ENCODE measurements at places on chromosomes 3 and 15.

DNA sequence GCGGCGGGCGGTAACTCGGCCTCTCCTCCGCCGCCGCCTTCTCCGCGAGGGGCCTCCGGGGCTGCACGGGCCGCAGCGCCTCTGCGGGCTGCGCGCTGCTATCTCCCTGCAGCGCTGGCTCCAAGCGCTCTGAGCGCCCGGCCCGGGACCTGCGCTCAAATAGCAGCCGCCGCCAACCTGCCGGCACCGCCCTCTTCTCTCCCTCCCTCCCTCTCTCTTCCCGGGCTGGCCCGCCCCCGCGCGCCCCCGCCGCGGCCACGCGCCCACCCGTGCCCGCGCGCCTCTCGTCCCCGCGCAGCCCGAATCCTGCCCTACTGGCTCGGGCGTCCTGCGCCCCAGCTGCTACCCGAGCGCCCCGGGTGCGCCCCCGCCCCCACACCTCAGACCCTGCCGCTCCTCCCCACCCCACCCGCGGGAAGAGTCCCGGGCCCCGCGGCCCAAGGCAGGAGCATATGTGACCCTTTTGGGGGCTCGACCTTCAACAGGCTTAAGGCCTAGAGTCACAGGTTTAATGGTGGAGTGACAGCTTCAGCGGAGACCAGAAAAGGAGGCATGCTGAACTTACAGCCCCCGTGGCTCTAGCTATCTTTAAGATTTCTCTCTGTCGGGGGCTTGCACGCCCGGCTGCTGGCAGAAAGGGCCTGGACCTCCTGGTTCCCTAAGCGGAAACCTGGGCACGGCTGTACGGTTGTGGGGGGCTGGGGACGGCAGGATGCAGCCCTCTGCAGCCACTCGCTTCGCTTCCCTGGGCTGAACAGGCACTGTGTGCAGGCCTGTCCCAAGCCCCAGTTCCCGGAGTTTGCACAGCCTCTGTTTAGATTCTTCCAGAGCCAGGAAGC lies at the start of gene CACNA2D2:
CACNA2D2 (minus strand) TSS at position 131 of the 839 bp plus-strand sequence. CDS start 211 bp downstream, outside the sequence.
- DNase-seq = no peak

- no peak for DNase-seq
Measured at GRCh38 chr3:101836652-101837598, 12.4 kb upstream of the NFKBIZ start.

- DNase-seq = no peak
Measured at GRCh38 chr15:65942436-65942835, 73.1 kb downstream of the RAB11A start.

DNA sequence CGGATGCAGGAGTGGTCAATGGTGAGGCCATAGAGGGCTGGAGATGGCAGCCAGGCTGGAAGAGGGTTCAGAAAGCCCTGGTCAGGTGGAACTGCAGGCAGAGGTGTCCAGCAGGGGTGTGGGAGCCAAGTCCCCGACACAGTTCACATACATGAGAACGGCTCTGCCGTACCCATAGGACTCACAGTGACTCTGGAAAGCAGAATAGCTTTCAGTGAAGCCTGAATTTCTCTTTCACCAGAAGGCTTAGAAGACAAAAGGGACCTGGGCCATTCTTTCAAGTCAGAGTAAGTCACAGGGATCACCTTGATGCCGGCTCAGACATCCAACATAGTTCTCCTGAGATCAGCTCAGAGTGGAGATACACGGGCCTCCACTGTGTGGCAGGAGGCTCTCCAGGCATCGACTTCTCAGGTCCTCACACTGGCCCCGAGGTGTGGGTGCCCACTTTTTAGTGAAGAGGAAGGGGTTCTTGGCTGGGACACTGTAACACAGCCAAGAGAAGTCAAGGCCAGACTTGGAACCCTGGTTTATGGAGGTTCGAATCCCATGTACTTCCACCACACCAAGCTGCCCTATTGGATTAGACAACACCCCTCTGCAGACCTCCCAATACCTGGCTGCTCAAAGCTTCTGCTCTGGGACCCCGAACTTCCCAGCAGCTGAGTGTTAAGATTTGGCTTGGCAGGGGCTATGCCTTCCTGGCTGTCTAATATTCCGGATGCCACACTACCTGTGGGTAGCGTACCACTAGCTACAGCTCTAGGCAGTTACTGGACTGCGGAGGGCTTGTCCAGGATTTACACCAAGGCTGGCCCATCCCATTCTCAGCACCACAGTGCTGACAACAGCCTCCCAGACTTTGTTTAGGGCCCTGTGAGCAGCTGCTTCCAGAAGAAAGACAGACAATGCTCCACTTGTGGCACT lies 40.4 kb upstream of the RAB6B start:
- no peak for DNase-seq

DNA sequence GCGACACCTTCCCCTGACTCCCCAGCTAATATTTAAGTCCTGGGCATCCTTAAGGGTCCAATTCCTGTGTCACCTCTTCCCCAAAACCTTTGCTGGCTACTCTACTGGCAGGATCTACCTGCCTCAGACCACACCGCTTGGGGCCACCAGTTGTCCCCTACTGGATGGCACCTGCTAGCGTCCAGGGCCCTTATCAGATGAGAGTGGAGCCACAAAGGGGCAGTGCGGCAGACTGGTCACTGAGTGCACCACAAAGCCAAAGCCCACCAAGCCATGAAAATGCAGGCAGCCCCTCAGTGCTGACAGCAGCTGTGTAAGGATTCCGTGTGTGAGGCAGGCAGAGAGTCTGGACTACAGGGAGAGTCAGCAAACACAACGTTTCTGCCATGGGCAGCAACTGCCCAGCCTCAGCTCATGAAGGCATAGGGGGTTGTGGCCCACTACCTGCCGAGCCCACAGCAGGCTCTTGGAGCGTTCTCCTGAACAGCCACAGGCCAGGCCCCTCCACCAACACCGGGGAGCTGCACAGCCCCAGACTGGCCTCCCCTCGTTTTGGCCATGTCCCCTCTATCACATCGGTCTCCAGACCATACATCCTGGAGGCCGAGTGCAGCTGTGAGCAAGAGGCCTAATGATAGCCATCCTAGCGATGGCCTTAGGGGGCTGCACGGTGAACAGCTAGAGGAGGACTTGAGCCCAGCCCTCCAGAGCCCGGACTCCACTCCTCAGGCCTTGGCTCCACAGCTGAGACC lies 32.3 kb downstream of the ALDH1L1 start:
- DNase-seq = no peak

DNA sequence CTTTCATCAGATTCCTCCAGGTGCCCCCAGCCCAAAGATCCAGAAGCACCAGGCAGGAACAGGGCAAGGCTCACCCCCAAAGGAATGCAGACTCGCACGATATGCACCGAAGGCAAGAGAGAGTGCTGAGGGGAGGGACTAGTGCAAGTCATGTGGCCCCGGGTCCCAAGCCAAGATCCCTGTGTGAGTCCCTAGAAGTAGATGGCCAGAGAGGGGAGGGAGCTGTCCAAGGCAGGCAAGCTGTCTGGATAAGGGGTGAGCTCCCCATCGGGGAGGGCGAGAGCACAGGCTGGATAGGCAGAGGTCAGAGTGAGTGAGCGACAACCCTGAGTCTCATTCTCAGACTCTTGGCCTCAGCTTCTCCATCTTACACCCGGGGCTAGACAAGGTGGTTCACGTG lies 171.5 kb upstream of the LINGO1 start:
- no peak for DNase-seq

- DNase-seq = no peak
Measured at GRCh38 chr3:71876135-71877105, 91.5 kb upstream of the PROK2 start.

DNA sequence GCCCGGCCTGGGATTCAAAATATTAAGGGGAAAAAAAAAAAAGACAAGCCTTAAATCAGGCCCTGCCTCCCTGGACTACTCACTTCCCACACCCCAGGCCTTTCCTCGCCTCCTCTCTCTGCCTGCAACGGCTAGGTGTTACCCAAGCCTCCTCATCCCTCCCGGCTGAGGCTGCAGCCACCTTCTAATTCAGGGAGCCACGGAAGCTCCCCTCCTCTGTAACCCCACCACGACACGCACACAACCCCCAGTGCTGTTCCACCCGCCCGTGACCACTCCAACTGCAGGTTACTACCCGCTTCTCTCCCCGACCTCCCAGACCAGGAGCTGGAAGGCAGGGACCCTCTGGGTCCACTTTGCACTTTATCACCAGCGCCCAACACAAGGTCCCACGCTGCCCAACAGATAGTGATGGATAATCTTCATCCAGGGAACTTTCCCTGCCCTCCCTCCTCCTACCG lies 936 bp downstream of the KIF7 start:
- DNase-seq = no peak

GRCh38 chr3:107699682-107700081 lies 176.9 kb downstream of the BBX start:
- peak; percentile 15 for DNase-seq

DNA sequence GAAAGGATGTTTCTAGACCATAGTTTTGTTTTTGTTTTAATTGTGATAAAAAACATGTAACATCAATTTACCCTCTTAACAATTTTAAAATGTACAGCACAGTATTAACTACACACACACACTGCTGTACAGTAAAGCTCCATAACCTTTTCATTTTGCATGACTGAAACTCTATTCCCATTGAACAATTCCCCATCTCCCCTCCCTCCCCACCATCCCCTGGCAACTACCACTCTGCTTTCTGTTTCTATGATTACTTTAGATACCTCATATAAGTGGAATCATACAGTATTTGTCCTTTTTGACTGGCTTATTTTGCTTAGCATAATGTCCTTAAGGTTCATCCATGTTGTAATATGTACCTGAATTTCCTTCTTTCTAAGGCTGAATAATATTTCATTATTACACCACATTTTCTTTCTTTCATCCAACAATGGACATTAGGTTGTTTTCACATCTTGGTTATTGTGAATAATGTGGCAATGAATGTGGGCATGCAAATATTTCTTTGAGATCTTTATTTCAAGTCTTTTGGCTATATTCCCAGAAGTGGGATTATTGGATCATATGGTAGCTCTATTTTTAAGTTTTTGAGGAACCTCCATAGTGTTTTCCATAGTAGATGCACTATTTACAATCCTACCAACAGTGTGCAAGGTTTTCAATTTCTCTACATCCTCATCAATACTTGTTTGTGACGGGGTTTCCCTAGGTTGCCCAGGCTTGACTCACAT lies 10.7 kb downstream of the CHST14 start:
- no peak for DNase-seq

DNA sequence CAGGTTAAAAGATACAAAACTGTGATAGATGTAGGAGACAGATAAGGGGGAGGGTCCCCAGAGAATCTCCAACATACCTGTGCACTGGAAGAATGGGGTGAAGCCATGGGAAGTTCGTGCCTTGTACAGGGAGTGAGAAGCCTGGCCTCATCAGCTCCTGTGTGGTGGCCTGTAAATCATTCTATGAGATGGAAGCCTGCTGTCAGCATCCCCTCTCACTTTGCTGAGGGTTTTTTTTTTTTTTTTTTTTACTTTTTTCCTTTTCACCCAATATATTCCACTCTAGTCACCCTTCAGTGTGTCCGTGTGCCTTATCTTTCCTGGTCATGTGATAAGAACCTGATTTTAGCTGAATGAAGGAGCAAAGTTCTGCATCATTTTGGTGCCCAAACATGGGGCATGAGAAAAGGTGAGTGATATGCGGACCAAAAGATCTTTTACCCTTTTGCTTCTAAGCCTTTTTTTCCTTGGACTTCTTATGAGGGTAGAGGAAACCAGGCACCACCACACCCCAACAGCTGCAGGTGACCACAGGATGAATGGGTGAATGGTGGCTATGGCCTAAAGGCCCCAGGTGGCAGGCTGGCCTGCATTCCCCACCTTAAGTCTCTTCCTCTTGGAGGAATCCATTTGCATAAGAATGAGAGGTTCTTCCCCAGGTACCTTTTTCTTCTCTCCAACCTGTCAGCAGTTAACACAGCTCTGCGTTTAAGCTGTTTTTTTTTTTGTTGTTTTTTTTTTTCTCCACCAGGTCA lies 1345.0 kb downstream of the NSUN3 start:
- no peak for DNase-seq

- no peak for DNase-seq
Measured at GRCh38 chr15:71683411-71684274, 126.7 kb upstream of the NR2E3 start.

DNA sequence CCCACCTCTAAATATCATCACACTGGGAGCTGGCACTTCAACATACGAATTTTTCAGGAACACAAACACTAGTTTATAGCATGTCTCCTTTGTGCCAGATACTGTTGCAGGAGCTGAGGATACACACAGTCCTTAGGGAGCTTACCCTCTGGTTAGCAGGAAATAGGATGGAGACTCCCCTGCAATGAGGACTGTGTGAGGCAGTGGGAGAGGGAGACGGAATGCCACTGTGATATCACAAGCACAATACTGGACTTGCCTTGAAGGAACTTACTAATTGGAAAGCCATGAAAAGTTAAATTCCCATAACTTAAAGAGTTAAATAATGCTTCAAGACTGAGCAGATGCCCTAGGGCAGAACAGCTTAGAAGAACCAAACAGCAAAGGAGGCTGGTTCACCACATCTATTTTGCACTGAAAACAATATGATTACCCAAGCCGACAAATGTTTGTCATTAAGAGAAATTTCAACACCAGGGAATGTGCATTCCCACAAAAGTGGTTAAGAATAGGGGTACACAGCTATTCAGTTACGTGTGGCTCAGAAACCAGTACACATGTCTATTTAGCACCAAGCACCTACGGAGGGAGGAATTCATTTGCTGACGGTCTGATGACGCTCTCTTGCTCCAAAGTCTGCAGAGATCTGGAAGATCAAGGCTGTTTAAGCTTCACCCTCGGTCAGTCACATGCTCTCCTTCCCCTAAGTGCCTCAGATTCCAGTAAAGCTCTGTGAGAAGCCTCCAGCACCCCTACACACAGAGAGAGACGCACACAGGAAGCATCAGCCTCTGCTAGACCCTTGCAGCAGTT lies 5.2 kb downstream of the TBC1D2B start:
- DNase-seq = peak; percentile 89

- no peak for DNase-seq
Measured at GRCh38 chr15:83283813-83284558, 478 bp downstream of the BNC1 start.

DNA sequence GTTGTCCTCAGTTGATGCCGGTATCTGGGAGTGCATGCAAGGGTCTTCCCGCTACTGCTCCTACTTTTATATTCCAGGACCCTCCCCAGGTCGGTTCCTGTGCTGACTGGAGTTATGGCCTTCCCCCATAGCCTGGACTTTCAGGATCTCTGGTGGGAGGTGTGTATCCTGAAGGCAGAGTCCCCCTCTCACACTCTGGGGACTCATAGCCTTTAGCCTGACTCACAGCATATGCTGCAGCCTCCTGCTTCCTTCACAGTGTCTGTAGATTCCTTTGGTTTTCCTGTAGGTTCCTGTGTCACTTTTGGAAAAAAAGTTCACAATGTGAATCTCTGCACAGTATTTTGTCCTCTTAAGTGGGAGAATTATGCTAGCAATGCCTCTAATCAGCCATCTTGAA lies 180.6 kb upstream of the RBMS3 start:
- peak; percentile 5 for DNase-seq

DNA sequence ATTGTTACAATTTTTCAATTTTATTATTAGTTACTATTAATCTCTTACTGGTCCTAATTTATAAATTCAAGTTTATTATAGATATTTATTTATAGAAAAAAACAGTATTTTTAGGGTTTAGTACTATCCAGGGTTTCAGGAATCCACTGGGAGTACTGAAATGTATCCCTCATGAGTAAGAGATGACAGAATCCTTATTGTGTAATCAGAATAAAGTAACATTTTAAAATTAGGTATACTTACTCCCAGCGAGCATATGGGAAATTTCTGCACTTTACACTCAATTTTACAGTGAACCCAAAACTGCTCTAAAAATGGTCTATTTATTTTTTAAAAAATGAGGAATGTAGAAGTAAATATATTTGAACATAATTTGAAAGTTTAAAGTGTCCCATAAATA lies 202.7 kb downstream of the CGGBP1 start:
- no peak for DNase-seq
